ENCODE measurements at places on chromosomes 7 and 10.

- DNase-seq, result no peak
Observed at GRCh38 chr7:78111386-78111785, 312.8 kb downstream of the PHTF2 start.

GRCh38 chr7:19690736-19691135 is 18.1 kb downstream of the POLR1F start:
- DNase-seq, result no peak

DNA sequence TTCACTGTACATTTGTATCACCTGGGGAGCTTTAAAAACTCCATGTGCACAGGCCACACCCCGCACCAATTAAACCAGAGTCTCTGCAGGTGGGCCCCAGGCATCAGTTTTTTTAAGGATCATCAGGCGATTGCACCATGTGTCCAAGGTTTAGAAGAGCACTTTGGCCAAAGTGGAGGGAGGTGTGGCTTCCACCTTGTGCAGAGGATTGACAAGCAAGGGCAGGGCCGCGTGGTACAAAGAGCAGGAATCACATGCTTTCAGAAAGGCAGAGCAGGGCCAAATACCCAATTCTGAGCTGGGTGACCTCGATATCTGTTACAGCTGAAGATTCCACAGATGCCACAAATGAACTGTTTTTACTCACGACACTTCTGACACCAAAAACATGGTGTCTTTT is 52.4 kb downstream of the NOC3L start:
- no peak for DNase-seq

GRCh38 chr7:90856351-90857070 is 260.4 kb downstream of the CDK14 start:
- no peak for DNase-seq

DNA sequence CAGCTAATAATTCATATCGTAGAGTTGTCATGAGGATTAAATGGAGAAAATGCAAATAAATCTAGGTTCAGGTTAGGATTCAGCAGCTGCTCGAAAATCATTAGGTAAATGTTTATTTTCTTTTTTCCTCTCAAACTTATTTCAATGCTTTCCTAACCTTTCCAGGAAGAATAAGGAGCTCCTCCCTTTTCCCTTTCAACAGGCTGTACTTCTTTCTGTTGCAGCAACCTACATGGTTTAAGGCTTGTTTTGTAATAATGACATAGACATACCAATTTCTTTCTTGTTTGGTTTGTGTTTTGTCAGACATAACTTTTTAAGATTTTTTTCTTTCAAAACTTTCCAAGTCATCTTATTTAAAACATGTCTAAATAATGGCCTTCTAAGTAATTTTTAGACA is 18.2 kb downstream of the GPR141 start:
- no peak for DNase-seq

DNA sequence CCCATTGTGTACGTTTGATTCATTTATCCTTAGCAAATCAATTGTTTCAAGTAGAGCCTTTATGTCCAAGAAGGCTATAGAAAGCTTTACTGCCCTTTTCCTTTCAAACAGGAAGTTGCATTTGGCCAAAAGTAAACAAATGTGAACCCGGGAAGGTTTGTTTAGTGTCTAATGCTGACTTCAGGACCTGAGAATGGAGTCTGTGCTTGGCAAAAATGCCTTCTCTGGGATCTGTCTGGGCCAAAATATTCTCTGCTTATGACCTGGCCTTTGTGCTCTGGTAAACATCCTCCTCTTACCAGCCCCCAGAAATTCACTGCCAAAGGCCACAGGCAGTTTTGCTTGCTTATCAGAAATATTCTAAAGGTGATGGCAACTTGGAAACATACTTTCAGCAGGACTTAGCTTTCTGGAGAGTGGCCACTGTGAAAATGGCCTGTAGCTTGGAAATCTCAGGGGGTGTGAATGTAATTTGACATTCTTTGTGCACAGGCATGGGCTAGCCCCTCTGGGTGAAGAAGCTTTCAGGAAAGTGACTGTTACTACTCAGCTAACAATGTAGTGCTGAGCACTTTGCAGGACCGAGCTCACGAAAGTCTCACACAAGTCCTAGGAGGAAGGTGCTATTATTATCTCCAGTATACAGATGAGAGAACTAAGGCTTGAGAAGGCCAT is 199.5 kb downstream of the PTEN start:
- DNase-seq, result no peak

- DNase-seq, result no peak
Observed at GRCh38 chr10:78567680-78568455, 500.9 kb upstream of the ZMIZ1 start.

DNA sequence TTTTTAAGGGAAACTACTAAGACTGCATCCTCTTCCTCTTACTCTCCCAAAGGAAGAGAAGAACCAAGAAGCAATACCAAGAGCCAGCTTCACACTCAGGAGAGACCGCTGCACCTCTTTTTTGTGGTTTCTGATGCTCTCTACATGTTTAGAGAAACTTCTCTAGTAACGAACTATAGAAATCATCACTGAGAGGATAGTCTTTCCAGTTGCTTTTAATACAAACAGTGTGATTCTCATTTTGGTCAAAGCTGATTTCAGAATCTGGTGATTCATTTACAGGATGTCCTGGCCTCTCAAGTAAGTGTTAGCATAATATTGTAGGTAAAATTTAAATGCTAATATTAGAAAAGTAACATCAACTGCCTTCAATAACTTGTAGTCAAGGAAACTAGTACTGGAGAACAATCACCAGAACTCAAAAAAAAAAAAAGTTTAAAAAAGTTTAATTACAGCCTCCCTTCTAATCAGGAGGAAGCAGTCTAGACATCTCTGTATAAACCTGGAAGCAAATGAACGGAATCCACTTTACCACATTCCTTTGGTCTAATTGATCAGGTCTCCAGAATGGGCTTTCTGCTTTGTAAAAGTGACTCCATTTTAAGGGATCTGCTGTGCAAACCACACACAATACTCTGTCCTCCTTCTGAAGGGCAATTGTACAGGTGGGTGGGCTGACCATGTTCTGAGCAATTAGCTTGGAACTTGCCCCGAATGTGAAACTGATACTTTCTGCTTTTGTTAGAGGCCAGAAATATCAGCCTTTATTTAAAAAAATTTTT is 3.0 kb downstream of the LAMB1 start:
- DNase-seq, result no peak

DNA sequence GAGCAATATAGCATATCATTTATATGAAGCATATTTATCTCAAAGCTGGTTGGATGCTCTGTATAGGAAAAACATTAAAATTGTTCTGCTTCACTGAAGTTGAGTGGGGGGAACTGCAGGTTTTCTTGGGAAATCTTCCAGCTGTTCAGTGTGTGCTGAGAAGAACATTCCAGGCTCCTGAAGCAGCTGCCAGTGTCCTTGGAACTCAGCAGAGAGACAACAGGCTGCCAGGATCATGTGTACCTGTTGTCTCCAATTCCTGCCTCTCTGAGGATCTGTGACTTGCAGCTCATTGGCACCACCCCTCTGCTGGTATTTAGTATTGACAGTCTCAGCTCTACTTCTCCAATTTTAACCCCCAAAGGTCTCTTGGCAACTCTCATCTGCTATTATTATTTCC is 42.3 kb upstream of the PRKG1 start:
- DNase-seq, result no peak

- no peak for DNase-seq
Observed at GRCh38 chr10:58362027-58362789, 23.0 kb upstream of the TFAM start.

- no peak for DNase-seq
Observed at GRCh38 chr7:108129018-108129965, 869 bp downstream of the LAMB4 start.

- DNase-seq, result no peak
Observed at GRCh38 chr7:111043561-111043960, 47.4 kb upstream of the LRRN3 start.

- no peak for DNase-seq
Observed at GRCh38 chr10:81548160-81548559, 326.8 kb upstream of the NRG3 start.

- no peak for DNase-seq
Observed at GRCh38 chr10:114758331-114758730, 63.2 kb upstream of the FHIP2A start.

DNA sequence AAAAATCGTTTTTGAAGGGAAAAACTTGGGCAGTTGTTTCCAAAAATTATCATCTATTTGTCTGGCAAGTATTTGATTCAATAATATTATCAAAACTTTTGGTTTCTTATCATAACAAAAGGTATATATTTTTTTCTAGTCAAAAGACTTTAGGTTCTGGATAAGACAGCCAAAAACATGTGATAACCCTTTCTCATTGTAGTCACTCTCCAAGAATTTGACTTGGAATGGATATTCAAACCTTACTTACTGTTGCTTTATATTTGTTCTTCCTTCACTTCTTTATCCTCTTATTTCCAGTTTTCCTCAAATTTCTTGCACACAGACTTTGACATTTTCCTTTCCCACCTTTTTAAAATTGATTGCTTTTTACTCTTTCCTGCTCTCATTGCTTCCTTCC is 140.9 kb upstream of the FAM3C start:
- DNase-seq, result no peak

DNA sequence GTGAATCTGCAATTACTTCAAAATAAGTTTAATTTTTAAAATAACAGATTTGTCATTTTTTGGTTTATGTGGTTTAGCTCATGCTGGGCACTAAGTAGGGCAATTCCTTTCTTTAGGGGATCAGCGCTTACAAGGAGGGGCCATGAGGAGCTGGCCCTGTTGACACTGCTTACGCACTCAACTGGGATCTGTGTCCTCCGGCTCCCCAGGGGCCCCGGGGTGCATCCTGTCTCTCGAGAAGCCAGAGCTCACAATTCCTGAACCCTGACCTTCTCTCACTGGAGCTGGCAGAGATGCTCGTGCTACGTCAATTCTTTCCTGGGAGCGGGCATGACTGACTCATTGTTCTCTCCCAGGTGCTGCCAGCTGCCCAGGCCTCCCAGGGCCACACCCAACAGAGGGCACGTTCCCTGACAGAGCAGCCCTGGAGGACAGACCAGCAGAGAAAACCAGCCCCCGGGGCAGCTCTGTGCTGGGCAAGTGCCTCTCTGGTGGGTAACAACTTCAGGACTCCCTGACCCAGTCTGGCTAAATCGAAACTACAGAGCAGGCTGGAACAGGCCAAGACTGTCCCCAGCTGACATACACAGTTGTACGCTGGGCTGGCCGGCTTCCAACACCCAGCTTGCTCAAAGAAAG is 36.8 kb downstream of the CTBP2 start:
- no peak for DNase-seq

DNA sequence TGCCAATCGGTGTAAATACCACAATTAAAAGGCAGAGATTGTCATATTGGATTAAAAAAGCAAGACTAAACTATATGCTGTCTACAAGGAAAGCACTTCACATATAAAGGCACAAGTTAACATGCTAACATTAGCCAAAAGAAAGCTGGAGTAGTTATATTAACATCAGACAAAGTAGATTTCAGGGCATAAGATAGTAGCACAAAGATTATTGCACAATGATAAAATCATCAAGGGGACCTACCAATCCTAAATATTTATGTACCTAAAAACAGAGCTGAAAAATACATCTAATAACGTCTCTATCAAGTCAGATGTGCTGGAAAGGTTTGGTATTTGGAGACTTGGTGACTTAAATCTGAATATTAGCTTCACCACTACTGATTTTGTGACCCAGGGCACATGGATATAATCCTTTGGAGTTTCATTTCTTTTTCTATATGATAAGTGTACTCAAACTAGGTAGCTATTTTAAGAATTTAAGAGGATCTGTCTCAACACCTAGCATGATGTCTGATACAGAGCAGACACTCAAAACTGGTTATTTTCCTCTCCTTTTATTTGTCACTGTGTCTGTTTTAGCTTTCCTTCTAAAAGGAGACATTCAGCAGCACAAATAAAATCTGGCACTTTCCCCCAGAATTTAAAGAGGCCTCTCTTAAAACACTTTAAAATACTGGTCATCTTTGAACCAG is 156.5 kb downstream of the DOCK4 start:
- no peak for DNase-seq

GRCh38 chr7:95630702-95631458 is 34.6 kb upstream of the PDK4 start:
- no peak for DNase-seq

DNA sequence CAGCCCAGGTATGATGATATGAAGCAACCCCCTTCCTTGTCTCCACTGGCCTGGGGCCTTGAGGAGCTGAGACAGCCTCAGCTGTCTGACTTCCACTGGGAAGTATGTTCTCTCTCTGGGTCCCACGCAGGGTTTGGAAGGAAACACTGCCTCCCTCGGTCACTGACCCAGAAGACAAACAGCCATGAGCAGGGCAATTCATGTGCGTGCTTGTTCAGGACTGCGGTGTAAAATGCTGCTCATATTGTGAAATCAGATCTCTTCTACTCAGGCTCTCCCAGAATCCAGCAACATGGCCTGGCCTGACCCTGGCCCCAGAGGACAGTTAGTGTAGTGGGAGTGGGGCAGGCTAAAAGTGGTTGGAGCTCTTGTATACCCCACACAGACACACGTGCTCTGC is 2.8 kb downstream of the CLCN1 start:
- DNase-seq, result no peak

GRCh38 chr7:101109368-101109767 is 17.5 kb upstream of the SERPINE1 start:
- no peak for DNase-seq

DNA sequence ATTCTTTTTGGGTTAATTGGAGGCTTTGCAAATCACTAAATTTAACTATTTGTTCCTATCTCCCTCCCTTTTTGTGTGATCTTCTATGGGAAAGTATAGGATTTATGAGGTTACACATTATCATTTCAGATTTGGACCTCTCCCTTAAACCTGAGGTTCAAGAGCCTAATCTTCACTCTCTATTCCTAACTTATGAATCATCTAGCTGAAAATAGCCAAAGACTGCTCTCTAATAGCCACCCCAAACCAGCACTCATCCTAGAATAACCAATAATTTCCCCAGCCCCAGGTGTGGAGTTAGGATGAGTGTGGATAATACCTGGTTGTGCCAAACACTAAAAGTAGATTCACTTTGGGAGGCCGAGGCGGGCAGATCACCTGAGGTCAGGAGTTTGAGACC is 499.2 kb downstream of the GFRA1 start:
- DNase-seq, result no peak

DNA sequence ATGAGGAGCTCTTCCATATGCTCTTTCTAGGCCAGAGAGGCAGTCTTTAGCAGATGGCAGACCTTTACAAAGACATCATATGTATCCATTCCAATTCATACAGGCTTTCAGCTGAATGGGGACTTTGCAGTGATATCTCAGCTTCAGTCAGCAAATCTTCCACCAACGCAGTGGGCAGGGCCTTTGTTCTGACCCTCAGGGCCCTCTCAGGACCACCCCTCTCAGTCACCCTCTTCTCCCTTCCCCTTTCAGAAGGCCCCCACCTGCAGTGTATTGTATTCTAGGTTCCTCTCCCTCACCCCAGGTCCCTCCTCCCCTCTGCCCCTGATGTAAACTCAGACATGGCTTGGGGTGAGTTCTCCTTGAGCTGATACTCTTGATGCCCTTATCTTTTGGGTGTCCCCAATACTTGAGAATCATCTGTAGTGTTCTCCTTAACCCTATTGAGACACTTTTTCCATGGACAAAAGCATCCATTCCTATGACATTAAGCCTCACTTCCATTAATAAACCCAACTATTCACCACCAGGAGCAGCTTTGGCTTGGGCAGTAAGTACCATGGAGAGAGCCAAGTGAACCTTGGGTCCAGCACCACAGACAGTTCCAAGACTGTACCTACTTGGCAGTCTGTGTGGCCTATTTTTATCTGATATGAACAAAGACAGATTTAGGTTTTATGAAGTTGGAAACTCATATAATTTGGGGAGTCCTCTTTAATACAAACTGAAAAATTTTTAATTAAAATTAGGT is 62.7 kb downstream of the ADCYAP1R1 start:
- peak; percentile 22 for DNase-seq

GRCh38 chr10:80468806-80469421 is 14.8 kb downstream of the TSPAN14 start:
- DNase-seq, result no peak
